Activated naive CD4-positive, alpha-beta T cell treated with Interleukin-2 at 50 U/mL for 16 hours (primary cell): ENCODE measurements at places on chromosomes 11 and 22.

- no peak for DNase-seq
Measured at GRCh38 chr11:104361975-104362374, 198.0 kb upstream of the PDGFD start.

- DNase-seq, result no peak
Measured at GRCh38 chr22:37454857-37455686, 27.8 kb upstream of the ELFN2 start.

- no peak for DNase-seq
Measured at GRCh38 chr22:48357961-48358360, 1469.7 kb downstream of the BRD1 start.

DNA sequence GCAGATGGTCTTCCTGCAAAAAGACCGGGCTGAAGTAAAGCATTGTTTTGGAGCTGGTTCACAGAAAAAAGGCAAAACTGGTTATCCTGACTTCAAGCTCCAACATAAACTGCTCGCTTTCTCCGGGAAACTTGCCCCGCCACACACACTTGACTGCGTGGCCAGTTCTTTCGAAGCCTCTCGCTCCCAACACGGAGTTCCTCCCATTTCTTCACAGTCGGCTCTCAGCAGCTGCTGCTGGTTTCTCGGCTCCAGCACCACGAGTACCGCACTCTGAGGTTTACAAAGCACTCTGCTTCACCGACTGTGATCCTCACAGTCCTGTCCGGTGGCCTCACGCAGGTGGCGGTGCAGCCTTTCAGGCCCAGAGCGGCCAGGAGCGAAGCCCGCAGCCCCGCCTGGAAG is 264 bp downstream of the CHEK1 start:
- no peak for DNase-seq

- no peak for DNase-seq
Measured at GRCh38 chr11:130611791-130612251, 163.4 kb downstream of the ADAMTS15 start.

GRCh38 chr11:1326435-1327063 is 17.1 kb upstream of the TOLLIP start:
- no peak for DNase-seq

- peak; percentile 22 for DNase-seq
Measured at GRCh38 chr11:46278387-46279125, 1.1 kb downstream of the CREB3L1 start.
